Hippocampal formation (tissue), 2 donors: ENCODE measurements at places on chromosomes 13 and 19.

GRCh38 chr13:96500953-96501352, 411.0 kb downstream of the HS6ST3 start:
- DNase-seq, result no peak

DNA sequence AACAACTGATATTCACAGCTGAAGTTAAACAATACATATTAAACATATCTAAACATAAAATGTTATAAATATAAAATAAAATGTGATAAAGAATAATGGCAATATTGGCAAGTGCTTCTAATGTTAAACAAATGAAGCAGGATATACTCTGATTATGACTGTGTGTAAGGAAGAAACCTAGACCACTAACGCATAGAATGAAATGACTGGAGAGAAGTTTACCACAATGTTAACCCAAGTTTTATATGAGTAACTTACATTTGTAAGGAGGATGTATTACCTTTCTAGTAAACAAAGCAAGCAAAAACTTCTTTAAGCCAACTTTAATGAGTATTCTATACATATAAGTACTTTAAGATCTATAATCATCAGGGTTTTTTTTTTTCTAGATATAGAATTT, 43.0 kb downstream of the RB1 start:
- DNase-seq, result no peak

- no peak for DNase-seq
Observed at GRCh38 chr19:32350987-32351348, 5.6 kb downstream of the ZNF507 start.

DNA sequence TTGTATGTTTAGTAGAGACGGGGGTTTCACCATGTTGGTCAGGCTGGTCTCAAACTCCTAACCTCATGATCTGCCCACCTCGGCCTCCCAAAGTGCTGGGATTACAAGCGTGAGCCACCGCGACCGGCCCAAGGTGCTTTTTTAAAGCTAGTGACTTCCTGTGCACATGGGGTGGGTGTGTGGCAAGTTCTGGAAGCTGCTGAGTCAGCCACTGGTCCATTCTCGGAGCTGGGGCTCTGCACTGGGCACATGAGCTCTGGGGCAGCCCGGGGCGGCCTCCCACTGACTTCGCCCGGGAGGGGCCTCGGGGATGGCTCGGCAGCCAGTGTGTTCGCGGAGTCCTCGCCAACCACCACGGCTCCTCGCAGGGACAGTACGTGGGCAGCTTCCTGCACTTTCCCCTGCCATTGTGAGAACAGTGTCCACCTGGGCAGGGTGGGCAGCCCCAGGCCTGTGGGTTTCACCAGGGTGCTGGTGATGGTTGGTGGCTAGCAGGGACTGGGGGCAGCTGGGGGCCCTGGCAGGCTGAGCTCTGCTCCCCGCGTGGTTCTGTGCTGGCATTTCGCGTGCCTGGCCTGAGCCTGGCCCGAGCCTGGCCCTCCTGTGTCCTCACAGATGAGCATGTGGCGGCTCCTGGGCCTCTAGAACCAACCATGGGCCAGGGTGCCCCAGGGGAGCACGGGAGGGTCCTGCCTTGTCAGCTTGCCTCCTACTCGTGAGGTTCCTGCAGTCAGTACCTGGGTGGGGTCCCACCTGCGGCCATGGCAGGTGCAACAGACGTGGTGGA, 12.2 kb downstream of the CBARP start:
- no peak for DNase-seq

- DNase-seq, result no peak
Observed at GRCh38 chr13:92224825-92225224, 826.4 kb downstream of the GPC5 start.

GRCh38 chr13:42681326-42682100, 99.9 kb upstream of the FAM216B start:
- peak; percentile 38 for DNase-seq

DNA sequence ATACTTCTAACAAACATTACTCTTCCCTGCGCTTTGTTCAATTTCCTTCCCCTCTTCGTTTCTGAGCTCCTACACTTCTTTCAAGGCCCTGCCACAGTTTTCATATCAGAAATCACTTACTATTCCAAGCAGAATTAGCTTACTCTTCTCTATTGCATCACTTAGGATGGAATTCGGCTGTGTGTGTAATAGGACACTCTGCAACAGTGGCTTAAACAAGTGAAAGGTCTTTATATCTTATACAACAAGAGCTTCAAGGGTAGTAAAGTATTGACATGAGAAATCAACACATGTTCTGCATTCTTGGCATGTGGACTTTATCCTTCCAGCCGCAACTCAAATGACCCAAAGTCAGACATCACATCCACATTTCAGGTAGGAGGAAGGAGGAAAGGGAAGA, 279.6 kb downstream of the PCDH20 start:
- DNase-seq, result no peak

- DNase-seq, result no peak
Observed at GRCh38 chr19:57110592-57111328, 9.0 kb upstream of the USP29 start.

DNA sequence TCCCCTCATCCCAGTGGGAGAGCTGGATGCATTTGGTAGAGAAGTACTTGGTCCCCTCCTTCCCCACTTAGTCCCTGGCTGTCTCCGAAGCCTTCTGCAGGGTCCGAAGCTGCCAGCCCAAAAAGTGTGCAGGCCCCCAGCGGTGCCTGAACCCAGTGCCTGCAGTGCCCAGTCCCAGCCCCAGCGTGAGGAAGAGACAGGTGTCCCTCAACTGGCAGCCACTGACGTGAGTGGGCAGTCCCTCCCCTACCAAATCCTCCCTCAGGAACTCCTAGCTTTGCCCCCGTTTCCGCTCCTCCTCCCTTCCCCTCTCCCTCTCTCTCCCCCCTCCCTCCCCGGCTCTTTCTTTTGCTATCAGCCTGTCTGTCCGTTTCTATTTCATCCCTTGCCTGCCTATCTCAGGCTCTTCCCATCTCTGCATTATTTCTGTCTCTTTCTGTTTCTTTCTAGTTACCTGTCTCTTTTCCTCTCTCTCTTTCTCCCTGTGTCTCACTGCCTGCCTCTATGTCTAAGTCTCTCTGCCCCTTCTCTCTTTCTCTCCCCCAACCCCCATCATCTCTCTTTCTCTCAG, 1.8 kb upstream of the LTBP4 start:
- DNase-seq, result no peak

- no peak for DNase-seq
Observed at GRCh38 chr13:73168226-73168952, 109.6 kb downstream of the KLF5 start.

DNA sequence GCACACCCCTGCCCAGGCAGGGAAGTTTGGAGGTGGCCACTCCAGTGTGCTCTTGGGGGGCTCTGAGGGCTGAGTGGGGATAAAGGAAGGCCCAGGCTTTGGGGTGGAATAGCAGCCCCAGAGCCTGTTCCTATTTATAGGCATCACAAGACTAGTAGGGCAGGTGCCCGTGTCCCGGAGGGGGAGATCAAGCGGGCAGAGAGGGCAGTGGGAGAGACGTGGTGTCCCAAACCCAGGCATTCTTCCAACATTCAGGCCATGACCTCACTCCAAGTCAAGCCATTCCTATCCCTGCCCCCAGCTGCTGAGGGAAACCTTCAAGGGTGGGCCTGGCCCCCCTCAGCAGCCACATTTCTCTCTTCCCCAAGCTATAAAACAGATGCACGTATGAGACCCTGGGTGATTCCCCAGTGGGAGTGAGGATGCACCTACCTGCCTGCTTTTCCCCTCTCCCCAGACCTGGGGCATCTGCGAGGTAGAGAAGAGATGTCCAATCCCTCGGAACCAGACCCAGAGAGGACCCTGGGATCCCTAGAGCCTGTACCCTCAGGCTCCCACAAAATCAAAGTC, 3.9 kb downstream of the WIZ start:
- DNase-seq, result no peak

- DNase-seq, result no peak
Observed at GRCh38 chr19:51472607-51473006, 5.7 kb upstream of the CEACAM18 start.

- peak; percentile 22 for DNase-seq
Observed at GRCh38 chr13:98393873-98394272, 183.0 kb downstream of the STK24 start.

DNA sequence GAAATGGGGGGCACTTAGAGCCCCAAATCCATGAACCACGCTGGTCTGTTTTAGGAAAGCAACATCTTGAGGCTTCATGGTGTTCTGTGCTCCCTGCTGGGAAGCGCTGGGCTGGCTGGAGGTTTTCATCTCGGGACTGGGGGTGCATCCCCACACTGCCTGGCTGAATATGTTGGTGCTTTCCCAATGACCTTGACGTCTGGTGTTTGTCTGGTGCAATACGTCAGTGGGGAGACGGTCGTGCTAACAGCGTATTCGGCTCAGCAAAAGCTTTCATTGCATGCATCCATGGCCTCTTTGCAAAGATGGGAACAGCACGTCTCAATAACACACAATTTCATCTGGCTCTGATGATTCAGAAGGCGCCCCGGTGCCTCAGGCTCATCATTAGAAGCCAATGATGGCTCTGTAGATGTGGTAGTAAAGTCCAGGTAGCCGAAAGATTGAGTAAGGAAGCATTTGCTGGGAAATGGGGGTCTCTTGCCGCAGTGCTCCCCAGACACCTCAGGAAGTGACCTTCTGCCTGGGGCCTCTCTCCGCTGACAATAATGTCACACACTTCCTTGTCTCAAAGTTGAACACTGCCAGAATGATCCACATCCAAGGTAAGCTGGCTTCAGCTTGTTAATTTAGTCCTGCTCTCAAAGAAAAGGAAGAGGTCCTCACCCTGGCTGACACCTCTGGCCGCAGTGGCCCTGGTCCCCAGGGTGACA, 97.7 kb downstream of the ING1 start:
- DNase-seq, result no peak

- DNase-seq, result no peak
Observed at GRCh38 chr13:112062571-112063570, 4.1 kb upstream of the SOX1 start.

- no peak for DNase-seq
Observed at GRCh38 chr19:30719999-30720345, 347.8 kb downstream of the ZNF536 start.

GRCh38 chr19:46776927-46777911, 11.2 kb downstream of the SLC1A5 start:
- DNase-seq, result no peak

- DNase-seq, result no peak
Observed at GRCh38 chr19:49988433-49988832, 27.5 kb upstream of the SIGLEC11 start.

DNA sequence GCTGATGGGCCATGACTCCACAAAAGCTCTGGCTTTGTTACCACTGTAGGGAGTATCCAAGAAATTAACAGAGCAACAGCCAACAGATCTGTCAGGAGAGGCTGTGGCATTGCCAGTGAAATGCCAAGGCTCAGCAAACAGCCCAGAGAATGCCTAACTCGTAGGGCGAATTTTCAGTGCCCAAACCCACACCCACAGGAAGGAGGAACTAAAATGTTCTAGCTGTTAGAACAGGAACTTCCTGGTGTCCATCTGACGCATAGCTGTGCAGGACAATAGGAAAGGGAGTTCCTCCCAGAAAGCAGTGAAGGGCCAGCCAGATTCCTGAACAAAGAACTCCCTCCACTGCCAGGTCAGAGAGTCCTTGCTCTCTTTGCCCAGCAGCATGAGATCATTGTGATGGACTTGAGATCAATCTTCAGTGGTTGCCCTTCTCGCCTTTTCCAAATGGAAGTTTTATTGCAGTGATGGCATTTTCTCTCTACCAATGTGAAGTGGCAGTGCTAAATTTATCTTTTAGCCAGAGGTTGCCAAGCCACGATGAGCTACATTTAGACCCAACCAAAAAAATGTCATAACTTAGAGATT, 224.2 kb upstream of the STARD13 start:
- DNase-seq, result no peak

GRCh38 chr13:91960947-91961346, 562.5 kb downstream of the GPC5 start:
- DNase-seq, result no peak
